Mammary epithelial cell (primary cell): ENCODE measurements at places on chromosomes 7 and 10.

DNA sequence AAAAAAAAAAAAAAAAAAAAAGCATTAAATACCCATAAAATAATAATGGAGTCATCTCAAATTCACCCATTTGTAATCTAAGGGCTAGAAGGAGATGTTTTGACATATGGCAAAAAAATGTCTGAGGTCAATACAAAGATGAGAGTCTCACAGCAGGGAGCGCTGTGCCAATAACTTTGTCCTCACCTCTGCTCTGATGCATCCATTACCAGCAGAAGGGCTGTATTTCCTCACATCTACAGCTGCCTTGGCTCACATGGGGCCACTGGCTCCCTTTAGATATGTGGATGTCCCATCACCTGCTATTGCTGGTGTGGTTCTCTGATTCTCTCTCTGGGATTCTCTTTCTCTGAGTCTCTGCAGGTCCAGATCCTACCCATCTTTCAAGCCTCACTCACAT lies 90.3 kb upstream of the FAM133B start:
- no peak for DNase-seq

DNA sequence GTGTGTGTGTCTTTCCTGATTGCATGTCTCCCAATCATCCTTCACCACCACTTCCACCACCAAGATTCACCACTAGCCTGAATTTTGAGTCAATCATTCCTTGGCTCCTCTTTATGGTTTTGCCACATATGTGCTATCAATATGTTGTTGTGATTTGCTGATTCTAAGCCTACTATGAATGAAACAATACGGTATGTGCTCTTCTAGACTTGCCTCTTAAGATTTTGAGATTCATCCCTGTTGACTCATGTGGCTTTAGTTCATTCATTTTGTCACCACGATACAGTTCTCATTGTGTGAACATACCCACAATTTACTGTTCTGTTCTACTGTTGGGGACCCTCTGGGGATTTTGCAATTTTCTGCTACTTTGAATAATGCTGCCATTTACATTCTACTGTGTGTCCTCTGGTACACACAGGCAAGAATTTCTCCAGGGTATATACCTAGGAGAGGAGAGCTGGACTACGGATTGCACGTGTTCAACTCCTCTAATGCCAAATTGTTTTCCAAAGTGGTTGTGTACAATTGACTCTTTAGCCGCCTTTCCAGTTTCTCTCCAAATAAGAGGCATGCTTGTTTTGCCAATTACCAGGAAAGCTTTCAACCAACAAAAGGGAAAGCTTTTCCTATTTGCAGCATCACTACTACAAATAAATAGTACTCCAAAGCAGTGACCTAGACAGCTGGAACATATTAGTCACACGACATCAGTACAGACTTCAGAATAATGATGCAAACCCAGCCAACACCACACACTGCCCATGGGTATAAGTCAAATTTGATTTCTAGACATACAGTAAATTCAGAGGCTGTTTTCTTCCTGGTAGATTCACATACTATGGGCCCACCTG lies 30.0 kb downstream of the SGMS1 start:
- peak; percentile 32 for DNase-seq

DNA sequence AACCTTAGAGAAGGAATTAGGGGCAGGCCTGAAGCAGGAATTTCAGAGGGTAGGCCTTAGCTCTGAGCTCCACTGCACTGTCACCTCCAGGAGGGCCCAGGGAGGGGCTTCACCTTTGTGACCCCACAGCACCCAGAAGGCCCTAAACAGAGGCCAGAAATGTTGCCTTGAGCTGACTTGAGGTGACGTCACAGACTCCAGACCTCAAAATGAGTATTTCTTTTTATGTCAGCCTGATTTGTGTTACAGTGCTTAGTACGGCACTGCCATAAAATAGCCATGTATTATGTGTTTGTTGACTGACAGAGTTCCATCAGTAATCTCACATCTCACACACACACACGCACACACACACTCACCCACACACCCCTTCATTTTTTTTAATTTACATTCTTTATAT lies 211.2 kb downstream of the CCDC3 start:
- DNase-seq = no peak

GRCh38 chr10:33749067-33749735 lies 414.7 kb upstream of the NRP1 start:
- DNase-seq = no peak

DNA sequence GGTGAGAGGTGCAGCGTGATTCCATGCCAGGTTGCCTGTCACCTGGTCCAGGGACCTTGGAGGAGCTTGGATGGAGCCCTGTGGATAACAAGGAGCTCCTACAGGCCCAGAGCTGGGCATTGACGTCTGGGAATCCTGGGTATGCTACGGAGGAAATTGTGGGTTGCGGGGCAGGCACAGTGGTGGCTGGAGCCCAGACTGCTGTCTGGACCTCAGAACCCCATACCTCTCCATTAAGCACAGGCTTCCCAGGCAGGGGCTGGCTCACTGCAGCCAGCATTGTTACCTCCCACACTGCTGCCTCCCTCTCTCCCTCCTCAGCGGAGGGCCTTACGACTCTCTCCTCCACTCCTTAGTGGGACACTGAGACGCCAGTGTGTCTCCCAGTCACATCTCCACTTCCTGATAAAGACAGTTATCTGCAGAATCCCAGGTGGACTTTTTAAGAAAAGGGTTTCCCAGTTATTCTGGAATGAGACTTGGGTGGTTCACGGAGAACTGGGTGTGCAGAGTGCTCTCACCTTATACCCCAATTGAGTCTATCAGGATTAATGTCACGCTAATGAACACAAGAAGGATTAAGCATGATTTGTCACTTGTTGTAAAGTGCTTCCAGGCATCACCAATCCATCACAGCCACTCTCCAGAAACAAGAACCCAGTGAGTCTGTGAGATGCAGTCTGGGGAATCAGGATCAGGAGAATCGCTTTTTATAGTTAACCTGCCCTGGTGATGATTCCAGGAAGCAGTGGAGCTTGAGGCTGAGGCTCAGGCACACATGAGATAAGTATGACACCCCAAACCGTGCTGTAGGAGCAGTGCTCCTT lies 309.4 kb downstream of the RPS24 start:
- DNase-seq = no peak

GRCh38 chr7:38630720-38631673 lies at the start of gene AMPH:
TSS of gene AMPH (minus strand) at chr7:38631373. CDS start at chr7:38631351, 22 bp downstream.
- DNase-seq = peak; percentile 17

DNA sequence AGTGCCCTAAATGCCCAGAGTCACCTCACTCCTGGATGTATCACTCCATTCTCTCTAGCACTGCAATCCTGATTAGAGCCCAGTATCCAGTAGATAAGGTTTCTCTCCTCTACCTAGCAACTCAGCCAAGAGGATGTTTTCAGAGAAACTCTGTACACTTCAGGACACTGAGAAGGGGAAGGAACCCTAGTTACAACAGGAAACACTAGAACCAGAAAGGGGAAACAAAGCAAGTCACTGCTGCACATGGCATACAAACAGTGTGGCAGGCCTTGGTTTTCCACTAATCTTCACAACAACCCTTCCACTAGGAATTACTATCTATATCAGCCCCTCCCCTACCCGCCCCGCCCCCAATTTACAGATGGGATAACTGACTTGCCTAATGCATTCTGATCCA lies 1.6 kb downstream of the FAM204A start:
- no peak for DNase-seq

- no peak for DNase-seq
Measured at GRCh38 chr10:130606001-130606405, 469.8 kb downstream of the GLRX3 start.

DNA sequence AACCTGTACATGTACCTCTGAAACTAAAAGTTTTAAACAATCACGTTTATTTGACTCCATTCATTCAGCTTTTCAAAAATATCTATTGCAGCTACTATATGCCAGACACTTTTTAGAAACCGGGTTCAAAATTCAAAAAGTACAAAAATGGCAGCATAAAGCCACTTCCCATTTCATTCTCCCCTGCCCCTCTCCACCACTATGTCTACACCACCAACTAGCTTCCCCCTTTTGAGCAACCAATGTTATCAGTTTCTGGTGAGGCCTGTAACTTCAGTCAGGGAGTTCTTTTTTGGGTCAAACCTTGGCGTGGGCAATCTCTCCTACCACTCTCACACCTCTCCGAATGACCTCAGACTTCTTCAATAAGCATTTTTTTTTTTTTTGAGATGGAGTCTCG lies 11.5 kb upstream of the HHEX start:
- no peak for DNase-seq

DNA sequence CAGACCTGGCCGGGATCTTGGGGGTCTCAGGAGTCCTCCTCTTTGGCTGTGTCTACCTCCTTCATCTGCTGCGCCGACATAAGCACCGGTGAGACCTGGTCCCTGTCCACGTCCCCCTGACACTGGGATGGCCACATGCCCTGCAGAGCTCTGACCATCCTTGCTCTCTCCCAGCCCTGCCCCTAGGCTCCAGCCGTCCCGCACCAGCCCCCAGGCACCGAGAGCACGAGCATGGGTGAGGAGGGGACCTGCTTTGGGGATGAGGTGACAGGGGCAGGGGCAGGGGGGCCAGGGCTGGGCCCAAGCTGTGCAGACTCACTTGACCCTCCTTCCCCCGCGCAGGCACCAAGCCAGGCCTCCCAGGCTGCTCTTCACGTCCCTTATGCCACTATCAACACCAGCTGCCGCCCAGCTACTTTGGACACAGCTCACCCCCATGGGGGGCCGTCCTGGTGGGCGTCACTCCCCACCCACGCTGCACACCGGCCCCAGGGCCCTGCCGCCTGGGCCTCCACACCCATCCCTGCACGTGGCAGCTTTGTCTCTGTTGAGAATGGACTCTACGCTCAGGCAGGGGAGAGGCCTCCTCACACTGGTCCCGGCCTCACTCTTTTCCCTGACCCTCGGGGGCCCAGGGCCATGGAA lies 959 bp downstream of the PVRIG start:
- no peak for DNase-seq

- no peak for DNase-seq
Measured at GRCh38 chr7:127057918-127058317, 194.8 kb downstream of the GRM8 start.

DNA sequence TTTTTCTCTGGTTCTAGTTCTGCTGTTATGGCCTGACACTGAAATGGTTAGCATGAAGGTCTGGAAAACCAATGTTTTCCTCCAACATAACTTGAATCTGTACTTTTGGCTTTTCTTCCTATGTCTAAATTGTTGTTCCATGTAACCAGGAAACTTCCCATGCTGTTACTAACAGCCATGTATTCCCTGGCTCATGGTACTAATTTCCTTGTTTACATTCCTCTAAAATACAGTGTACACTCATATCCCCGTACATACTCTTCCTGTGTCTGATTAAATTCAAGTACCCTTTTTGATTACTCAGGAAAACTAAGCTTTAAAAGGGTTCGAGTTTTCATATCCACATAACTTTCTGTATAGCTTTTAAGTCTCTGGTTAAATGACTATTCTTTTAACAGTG lies 12.3 kb upstream of the ACSM6 start:
- DNase-seq = no peak

GRCh38 chr7:140059273-140060242 lies 3.2 kb downstream of the PARP12 start:
- peak; percentile 87 for DNase-seq

DNA sequence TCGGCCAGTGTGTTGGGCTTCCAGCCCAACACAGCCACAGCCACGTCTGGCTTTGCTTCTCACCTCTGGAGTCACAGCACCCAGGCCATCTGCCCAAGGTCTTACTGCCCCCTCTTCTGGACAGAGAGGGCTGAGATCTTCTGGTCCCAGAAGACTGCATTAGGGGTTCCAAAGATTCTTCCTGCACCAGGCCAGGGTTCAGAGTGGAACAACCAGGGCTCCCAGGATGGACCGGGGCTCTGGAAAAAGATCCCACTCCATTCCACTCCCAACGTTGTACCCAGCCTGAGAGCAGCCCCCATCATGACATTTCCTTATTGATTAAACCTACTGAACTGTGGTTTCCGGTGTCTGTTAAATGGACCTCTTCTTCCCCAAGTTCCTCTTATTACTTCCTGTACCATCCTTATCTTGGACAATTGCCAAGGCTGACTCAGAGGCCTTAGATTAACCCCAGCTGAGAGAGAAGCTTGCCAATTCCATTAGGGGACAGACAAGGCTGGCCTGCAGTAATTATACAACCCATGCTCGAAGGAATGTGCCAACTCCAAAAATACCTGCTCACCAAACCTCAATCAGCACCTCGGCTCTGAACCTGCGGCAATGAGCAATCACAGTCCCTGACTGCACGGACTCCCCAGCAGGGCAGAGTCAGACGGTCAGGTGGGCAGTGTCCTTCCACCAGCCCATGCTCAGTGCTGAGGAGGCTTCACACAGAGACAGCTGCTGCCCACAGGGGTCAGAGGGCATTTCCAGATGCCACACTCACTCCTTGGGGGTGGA lies 47.9 kb upstream of the NPFFR1 start:
- peak; percentile 96 for DNase-seq

DNA sequence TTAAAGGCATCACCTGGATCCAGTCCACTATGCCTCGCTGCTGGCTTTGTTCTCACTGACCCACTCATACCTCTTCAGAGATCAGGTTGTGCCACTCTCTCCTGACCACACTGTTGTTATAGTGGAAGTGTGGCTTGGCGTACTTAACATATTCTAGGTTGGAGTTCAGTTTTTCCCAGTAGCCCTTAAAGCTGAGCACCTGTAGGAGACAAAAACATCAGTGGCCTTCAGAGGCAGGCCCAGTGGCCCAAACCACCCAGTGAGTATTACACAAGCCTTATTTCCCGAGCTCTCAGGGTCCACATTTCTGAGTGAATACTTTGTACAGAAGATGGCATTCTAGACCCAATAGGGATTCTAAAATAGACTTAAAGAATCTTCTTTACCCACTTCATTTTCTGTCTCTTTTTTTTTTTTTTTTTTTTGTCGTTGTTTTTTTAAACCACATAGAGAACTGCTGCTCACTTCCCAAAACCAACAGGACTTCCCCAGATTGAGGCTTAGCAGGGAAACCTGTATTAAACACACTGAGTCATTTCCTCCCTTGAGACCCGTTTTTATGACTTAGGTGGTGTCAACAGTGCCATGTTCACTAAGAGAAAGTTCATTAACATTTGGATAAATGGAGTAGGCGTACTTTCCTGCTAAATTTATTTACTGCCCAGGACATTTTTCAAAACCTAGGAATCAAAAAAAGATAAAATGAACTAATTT lies 85.8 kb downstream of the GSAP start:
- peak; percentile 77 for DNase-seq

DNA sequence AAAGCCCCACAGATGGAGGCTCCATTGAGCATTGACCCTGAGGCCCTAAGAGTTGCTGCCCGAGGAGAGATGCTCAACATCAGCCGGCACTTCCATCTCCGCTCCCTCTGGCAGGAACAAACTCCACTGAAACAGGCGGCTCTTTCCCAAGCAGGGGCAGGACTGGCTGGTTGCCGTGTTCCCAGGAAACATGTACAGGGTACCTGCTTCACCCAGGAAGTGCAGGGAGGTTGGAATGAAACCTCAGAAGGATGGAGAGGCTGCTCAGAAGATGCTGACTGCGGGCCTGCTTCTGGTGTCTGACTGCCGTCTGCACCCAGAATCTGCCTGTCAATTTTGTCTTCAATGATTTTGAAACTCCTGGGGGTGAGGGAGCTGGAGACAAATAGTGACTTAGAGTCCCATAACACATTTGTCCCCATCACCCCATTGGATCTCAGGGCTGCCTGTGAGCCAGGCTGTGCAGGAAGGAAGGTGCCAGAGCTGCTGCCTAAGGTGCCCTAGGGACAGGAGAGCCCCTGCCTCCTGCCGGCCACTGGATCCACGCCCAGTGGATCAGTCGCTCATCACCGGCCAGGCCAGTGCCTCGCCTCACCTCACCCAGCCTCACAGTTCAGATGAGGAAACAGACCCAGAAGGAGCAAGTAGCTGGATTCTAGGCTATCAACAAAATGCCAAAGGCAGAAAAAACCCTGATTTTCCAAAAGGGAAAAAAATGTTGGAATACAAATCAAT lies 237.3 kb downstream of the PTPRN2 start:
- DNase-seq = no peak

- no peak for DNase-seq
Measured at GRCh38 chr7:111787741-111788140, 225.4 kb upstream of the IMMP2L start.
